Femur (tissue), 1 donor: ENCODE measurements at places on chromosomes 6 and 20.

DNA sequence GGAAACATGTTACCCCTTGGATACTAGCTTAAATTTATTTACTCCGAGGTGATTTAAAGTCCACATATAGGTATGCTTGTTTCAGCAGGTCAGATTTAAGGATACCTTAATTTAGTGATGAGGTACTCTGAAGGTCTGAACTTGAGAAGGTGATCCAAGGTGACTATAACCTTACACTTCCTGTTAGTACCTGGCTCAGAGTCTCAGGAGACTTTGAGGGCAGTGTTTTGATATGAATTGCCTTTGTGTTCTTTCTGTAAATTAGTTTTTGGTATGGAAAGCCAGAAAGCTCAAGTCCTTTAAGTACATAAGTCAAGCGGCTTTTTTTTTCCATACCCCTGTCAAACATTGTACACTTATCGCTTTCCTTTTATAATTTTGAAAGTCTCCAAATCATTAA is 489.0 kb downstream of the CDKAL1 start:
- no peak for DNase-seq

DNA sequence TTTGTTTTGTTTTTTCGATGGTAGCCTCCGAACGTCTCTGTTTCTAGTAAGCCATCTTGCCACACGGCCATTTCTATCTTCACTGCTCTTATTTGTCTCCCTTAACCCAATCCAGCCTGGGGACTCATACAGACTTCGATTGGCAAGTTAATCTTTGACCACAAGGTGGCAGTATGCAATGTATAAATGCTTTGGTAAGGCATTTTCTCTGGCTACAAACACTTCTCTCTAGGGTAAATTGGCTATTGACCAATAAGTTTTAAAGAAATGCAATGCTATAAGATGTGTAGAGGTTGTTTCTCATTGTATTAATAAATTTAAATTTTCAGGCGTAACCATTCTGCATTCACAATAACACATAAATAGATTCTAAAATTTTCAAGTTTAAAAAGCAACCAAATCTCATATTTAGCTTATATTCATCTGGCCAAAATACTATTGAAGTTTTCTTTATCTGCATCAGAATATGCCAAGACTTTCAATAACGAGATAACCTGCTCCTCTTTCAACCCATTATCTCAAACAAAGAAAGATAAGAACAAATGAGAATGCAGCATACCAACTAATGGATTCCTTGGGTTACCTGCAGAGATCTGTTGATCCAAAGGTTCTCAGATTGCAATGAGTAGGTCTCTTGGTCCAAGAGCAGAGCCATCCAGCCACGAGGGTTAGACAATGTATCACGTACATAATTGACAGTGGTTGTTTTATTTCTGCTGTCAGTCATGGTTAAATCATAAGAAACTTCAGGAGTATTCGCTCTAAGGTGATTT is 231.9 kb downstream of the PKHD1 start:
- DNase-seq: no peak

- no peak for DNase-seq
These were observed 78.0 kb upstream of the ELOVL5 start for GRCh38 chr6:53426667-53427270.

DNA sequence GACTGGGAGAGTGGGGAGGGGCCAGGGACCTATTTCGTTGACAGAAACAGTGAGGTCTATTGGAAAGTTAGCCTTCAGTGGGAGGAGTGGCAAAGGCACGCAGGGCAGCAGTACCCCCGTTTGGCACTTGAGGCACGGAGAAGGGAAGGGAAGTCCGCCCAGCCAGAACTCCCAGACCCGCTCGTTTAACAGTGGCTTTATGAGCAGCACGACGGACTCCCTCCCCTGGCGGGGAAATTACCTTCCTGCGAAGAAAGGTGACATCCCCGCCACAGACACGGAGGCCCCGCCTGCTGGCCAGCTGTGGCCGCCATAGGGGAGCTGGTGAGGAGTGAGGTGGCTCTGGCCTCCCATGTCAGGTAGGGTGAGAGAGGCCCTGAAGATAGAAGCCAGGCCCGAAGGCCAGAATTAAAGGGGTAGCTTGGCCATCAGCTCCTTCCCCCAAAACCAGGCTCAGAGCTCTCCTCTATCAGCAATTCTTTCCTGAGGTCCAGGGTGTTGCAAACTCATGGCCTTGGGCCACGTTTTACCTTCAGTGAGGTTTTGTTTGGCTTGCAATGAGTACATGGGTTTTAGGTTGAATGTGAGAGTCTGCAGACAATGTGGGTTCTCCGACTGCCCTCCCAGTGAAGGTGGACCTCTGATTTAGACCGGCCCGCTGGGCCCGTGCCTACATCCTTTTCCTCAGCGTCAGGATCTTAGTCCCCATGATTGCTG is 123.7 kb downstream of the MRPL14 start:
- DNase-seq: no peak
